NCI-H2081 (cell line): ENCODE measurements at places on chromosomes 16 and 17.
A peak's percentile ranks its signal among the peaks of the same experiment; 100 is the strongest.

GRCh38 chr17:29252101-29252791, 5.6 kb downstream of the CRYBA1 start:
- no peak for DNase-seq

GRCh38 chr17:58513965-58514769, at the start of gene MTMR4:
MTMR4 (minus strand) TSS chr17:58514638; CDS start chr17:58514407, 231 bp downstream.
- DNase-seq: peak; percentile 91

DNA sequence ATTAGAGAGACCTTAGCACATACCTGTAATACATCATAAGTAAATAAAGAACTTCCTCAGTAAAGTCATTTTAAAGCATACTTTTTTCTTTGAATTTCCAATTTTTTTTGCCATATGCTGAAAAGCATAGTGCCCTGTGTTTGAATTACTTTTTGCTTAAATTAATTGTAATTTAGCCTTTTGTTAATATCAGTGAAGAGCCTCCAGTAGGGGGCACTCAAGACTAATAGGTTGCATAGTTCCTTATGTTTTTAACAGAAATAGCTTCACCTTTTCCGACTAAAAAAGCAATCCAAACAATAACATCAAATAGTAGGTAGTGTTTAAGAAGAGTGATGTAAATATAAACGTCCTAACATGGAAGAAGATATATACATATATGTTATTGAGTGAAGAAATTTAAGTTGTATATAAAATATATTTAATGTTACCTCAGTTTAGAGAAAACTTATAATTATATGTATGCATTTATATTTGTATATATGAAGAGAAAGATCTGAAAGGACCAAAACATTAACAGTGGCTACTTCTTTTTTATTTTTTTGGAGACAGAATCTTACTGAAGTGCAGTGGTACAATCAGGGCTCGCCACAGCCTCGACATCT, 18.6 kb downstream of the RAD51C start:
- peak; percentile 71 for DNase-seq

DNA sequence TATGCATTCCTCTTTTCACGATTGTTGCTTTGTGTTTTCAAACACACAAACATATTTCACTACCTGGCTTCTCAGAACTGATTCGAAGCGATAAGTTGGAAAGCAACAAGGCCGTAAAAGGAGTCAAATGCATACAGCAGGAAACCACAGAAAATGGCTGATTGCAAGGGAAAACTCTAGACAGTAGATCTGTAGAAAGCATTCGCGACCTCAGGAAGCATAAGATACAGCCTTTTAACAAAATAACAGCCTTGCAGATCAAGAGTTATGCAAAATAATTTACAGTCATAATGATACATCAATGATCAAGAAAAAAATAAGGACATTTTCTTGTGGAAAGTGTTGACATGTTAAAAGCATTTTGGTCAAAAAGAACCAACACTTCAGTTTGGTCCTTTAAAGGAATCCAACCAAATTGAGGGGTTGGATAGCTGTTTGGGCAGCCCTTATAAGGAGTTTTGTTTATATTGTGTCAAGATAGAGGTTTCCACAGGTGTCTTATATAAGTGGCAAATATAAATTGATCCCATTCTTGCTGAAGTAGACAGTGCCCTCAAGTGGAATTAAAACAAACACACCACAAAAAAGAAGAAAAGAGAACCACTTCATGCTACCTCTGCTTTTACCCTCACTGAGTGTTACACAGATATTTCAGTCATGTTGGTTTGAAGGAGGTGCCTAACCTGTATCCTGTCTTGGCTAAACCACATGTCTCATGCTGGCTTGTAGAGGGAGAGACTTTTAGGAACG, 5.5 kb downstream of the CYLD start:
- DNase-seq: no peak

DNA sequence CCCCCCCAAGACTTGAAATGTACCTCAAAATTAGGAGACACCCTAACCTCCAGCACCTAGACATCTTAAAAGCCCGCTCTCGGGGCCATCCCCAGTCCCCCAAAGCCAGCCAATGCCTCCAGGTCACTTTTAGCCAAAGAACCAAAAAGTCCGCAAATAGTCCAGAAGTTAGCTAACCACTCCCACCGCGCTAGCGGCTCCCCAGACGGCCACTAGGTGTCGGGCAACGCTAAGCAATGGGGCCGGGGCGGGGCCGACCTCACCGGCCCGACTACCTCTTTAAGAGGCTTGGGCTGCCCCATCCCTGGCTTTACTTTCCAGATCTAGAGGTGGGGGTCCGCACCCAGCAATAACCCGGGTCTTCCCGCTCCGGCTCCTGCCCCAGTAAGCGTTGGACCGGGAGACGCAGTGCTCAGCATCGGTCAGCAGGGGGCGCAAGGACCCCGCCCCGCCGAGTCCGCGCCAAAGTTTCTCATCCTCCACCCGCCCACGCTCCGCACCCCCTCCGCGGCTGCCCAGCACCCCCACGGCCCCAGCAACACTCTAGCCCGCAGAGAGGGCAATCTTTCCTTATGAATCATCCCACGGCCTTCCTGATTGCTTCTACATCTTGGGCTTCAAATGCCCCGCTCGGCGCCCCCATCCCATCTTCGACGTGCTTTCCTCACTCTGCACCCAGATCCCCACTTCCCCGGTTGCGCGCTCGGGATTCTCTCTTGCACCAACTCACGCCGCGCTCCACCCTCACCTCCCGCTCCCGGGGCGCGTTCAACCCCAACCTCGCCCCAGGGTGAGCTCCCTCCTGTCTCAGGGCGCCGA, 765 bp downstream of the COL1A1 start:
- peak; percentile 75 for DNase-seq

- DNase-seq: no peak
Measured at GRCh38 chr17:27362909-27363308, 69.0 kb downstream of the WSB1 start.

GRCh38 chr17:2804912-2805311, 8.7 kb downstream of the RAP1GAP2 start:
- no peak for DNase-seq

GRCh38 chr17:40558890-40559563, 6.2 kb downstream of the CCR7 start:
- no peak for DNase-seq

GRCh38 chr16:27316038-27316680, 2.4 kb downstream of the IL4R start:
- DNase-seq: no peak

- DNase-seq: no peak
Measured at GRCh38 chr17:59558953-59559352, 6.5 kb upstream of the DHX40 start.

- no peak for DNase-seq
Measured at GRCh38 chr16:29820271-29820701, at the start of gene MVP. MVP (plus strand) TSS chr16:29820462; CDS start chr16:29830550, 10,088 bp downstream.

DNA sequence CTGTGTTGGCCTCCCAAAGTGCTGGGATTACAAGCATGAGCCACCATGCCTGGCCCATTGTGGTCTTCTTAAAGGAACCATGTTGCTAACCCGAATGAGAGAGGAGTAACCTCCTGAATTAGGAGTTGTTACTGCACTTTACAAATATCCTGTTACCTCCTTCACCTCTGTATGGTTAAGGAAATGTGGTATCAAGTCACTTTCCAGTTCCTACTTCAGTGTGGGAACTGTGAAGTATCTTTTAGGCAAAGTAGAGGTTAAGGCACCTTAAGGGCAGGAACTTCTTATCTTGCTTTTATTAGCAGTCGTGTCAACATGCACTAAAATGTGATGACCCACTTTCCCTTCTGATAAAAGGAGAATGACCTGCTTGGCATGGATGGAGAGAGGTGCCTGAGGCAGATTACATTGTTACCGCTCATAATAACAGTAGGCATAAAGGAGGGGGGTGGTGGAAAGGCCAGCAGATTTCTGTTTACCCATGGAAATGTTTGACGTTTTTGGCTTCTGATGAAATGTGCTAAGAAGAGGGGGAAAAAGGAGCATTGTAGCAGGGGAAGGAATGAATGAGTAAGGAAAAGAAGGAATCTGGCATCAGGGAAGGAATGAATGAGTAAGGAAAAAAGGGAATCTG, 28.5 kb downstream of the FTO start:
- no peak for DNase-seq

GRCh38 chr16:68760671-68761275, 23.7 kb downstream of the CDH1 start:
- no peak for DNase-seq

DNA sequence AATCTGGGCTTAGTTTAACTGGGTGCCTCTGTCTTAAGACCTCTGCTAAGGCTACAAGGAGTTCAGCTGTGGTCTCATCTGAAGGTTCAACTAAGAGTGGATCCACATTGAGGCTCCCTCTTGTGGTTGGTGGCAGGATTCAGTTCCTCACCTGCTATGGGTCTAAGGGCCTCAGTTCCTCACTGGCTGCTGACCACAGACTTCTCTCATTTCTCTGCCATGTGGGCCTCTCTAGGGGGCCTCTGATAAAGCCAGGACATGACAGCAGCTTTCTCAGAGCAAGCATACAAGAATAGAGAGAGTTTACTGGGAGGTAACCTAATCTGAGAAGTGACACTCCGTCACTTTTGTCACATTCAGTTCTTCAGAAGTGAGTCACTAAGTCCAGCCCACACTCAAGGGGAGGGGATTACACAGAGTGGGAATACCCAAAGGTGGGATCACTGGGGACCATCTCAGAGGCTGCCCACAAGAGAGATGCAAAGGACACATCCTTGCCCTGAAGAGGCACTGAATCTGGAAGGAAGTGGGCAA, 19.2 kb upstream of the ABAT start:
- DNase-seq: no peak

DNA sequence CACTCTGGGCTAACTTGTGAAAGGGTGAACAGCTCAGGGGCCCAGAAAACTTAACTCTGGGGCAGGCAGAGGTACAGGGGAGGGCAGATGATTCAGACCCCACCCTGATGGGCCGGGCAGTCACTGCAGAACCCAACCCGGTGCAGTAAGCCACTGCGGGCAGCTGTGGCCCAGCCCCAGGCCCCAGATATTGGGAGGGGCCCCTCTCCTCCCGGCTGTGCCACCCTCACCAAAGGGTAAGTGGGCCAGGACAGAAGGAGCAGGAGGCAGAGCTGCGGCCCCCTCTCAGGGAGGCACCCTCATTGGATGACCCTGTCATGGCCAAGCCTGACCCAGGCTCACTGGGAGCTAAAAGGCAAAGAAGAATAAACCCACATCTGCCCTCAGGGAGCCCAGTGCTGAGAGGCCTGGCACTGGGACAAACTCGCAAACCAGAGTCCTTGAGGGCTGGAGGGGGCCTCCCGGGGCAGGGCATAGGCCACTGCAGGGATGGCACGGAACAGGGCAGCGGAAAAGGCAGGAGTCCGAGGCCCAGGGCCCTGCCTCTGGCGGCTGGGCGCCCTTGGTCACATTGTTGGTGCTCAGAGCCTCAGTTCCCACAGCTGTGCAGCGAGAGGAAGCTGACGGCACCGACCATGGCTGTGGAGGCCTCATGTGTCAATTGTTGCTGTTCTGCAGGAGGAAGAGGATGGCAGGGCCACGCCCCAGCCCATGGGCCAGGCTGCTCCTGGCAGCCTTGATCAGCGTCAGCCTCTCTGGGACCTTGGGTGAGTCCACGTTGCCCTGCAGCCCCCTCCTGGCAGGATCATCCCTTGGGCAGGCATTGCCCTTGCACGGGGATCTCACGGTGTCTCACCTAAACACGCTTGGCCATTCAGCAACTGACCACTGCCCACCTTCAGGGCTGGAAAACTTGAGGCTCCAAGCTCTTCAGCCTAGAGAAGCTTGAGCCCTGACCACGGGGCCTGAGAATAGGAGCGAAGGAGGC, 3.1 kb downstream of the ITGB4 start:
- DNase-seq: no peak

DNA sequence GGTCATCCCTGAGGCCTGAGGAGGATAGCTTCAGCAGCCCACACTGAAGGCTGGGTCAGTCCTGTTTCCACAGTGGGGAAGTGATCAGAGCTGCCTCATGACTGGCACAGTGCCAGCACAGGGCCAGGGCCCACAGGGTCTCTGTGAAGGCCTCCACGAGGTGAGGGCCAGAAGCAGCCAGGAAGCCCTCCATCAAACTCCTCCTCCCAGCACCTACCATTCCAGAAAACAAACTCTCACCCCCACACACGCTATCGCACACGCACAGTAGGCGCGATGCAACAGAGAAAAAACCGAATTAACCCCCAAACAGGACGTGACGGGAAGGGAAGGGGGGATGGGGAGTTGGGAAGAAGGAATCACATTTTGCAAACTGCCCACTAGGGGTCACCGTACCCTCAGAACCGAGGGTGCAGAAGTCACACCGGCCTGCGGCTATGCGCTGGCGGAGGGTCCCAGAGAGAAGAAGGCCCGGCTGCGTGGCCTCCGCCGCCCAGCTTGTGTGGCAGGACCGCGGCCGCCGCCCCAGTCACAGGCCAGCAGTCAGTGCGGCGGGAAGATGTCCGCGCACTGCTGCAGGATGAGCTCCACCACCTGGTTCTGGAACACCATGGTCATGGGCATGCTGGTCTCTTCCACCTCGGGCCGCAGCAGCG, 37.6 kb downstream of the ARHGAP27 start:
- peak; percentile 20 for DNase-seq

- DNase-seq: no peak
Measured at GRCh38 chr17:54968988-54969332, 395 bp downstream of the STXBP4 start.
